NCI-H2107 (cell line): ENCODE measurements at places on chromosomes 7 and 10.

DNA sequence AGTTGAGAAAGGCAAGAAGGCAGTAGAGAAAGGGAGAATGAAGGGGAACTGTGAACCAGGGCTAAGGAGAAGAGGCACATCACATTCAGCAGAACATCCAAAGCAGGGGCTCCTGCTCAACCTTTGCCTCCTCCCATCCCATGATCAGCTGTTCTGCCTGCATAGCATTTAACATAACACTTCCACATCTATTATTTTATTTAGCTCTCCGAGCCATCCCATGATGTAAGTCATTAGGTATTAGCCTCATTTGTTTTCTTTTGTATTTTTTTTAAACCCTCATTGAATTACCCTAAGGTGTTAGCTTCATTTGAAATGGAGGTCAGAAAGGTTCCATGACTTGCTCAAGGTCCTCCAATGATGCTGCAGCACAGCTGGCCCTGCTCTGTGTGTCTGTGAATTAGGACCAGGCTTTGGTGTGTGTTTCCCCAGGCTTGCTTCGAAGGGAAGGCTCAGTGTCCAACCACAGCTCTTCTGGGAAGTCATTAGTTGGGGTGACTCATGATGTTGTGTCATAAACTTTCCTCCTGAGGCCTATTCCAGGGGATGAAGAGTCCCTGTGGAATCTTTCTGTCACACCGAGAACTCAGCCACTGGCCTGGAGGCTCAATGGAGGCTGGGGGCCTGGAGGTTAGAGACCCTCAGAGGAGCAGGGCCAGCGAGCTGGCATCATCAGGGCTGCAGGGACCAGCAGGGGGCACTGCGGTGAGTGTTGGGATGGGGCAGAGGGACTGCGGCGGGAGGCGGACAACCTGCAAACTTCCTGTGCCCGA, 16.5 kb downstream of the NPFFR1 start:
- no peak for DNase-seq

- DNase-seq, result no peak
Observed at GRCh38 chr7:44646176-44646920, 39.9 kb downstream of the OGDH start.

GRCh38 chr7:108598914-108599580, 29.4 kb downstream of the DNAJB9 start:
- DNase-seq, result no peak

- DNase-seq, result peak; percentile 9
Observed at GRCh38 chr10:23095404-23095965, at the start of gene MSRB2. Gene MSRB2, plus strand, starts transcription at chr10:23095579. Its CDS starts 30 bp downstream, at chr10:23095609.

DNA sequence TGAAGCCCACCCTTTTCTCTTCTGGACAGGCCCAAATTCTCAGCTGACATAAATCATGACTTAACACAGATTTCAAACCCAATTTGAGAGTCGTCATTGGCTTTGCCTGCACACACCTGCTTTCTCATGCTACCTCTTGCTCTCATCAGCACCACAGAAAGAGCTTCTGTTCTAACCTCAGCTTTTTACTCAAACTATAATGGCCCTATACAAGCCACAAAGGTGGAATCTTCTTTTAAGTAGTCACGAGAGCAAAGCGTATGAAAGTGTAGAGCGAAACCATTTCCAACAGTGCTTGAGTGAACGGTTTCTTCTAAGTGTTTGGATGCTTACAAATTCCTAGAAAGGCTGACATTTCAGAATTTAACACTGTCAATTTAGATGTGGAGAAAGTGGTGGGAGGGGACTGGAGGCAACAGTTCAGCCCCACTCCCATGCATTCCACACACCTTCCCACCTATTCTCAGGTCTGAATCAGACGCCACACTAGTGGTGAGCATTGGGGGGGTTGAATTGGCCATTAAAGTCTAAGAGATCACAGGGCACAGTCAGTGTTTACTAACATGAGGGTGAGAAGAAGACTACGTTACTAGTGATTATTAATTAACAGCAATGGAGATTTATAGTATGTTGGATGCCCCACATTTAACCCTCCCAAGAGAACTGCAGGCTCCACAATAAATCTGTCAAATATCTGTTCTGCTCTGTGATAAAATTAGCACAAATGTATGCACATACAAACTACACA, 114.0 kb downstream of the PRKCQ start:
- DNase-seq, result no peak

DNA sequence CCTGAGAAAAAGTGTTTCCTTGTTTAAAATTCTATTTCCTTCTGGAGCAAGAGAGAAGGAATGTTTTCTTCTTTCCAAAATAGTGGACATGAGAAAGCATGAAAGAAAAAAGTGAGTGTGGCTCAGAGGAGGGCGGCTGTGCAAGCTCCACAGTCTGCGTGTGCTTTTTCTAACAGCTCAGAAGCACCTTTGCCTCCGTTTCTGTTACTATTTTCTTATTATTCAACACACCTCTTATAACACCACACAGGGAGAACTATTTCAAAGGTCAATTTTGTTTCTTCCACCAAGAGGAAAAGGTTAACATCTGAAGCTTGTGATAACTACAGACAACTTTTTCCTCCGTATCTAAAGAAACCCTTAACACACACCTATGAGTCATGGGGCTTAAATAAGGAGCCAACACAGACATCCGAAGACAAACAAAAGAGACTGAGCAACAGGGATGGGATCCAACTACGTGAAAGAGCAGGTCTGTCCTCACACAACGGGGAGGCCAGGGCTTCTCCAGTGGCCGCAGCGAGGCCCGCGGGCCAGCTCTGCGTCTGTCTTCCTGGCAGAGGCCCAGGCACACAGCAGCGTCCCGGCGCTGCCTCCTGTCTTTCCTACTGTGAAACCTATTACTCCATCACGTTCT, 36.2 kb upstream of the NCAPG2 start:
- DNase-seq, result no peak

- DNase-seq, result no peak
Observed at GRCh38 chr10:36269222-36269621, 627.1 kb upstream of the FZD8 start.

GRCh38 chr10:122855745-122856144, 10.1 kb upstream of the CUZD1 start:
- DNase-seq, result no peak

GRCh38 chr7:152522571-152523067, 86.8 kb upstream of the KMT2C start:
- peak; percentile 55 for DNase-seq

DNA sequence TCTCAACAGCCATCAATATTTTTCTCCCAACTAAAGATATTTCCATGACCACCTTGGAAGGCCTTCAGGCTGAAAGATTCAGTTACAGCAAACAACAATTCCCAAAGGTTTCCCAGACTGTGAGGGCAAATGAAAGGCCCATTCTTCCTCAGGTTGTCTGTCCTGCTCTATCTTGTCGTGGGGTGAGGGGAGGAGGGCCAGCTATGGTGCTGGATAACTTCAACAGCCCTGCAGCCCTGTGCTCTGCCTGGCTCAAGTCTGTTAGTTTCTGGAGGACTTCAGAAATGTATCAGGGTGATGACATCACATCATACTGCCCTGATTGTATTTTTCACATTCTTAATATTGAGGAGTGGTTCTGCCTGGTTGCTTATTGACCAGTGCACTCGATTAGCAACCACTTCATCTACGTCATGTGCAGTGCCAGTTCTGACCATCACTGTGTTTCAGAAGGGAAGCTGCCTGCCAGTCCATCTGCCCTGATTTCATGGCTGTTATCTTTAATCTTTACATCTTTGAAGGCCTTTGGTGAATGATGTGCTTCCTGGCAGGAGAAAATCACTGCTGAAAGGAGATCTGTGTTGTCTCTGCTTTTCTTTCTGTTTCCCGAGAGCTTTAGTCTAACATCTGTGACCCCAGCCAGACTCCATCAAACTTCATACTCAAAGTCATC, 135.5 kb downstream of the NRF1 start:
- no peak for DNase-seq

DNA sequence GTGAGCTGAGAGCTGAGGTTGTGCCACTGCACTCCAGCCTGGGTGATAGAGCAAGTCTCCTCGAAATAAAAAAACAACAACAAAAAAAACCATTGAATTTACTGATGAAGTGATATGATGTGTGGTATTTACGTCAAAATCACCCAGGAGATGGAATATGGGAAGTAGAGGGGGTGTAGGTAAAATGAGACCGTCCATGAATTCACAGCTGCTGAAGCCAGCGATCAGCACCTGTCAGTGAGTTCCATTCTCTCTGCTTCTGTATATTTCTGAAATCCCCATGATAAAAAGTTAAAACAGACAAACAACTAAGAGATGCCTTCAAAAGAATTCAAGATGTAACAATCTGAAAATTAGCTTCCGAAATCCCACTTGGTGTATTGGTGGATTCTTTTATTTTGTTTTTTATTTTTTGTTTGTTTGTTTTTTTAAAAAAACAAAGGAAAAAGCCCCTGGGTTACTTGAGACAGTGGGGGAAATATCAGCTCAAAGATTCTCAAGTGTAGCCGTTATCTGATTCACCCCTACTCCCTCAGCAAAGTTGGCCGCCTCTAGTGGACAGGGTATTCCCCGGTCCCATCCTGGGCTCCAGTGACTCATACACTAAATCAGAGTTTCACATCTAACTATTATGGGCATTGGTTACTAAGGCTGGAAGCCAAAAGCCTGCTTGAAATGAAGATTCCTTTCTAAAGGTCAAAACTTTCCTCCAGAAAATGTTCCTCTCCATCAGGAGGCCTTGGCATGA, 76.4 kb downstream of the MAP3K8 start:
- no peak for DNase-seq

- no peak for DNase-seq
Observed at GRCh38 chr7:146119002-146119401, 2.4 kb downstream of the CNTNAP2 start.

GRCh38 chr7:1787241-1787640, 117.2 kb downstream of the ELFN1 start:
- DNase-seq, result no peak

GRCh38 chr10:101576211-101576863, 11.7 kb downstream of the POLL start:
- no peak for DNase-seq

GRCh38 chr7:82442492-82443035, 1.0 kb downstream of the CACNA2D1 start:
- DNase-seq, result no peak

DNA sequence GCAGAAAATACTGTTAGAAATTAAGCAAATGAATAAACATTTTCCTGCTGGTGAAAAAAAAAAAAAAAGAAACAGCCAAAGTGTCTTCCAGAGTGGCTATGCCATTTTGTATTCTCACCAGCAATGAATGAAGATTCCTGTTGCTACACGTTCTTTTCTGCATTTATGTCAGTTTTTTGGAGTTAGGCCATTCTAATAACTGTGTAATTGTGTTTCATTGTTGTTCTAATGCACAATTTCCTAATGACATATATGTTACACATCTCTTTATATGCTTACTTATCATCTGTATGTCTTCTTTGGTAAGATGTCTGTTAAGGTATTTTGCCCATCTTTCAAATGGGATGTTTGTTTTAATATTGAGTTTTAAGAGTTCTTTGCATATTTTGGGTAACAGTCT, 213.7 kb downstream of the ITGB1 start:
- DNase-seq, result no peak

DNA sequence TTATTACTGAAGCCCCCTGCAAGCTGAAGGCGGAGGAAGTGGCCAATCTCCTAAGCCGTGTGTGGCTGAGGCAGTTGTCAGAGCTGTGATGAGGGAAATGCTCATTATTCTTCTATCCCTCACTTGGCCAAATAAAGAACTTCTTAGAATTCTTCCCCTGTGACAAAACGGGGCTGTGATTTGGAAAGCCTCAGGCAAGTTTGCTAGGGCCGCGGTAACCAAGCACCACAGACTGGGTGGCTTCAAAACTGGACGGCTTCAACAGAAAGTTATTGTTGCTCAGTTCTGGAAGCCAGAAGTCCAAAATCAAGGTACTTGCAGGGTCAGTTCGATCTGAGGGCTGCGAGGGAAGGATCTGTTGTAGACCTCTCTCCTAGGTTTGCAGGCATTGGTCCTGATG, 72.3 kb upstream of the STEAP1B start:
- no peak for DNase-seq

GRCh38 chr7:102045681-102046372, 228.4 kb downstream of the CUX1 start:
- DNase-seq, result no peak

GRCh38 chr10:74381291-74381853, 230.4 kb downstream of the ADK start:
- DNase-seq, result no peak

- no peak for DNase-seq
Observed at GRCh38 chr10:93068411-93069244, 5.1 kb upstream of the CYP26A1 start.

GRCh38 chr7:55237156-55237893, 127.8 kb upstream of the LANCL2 start:
- no peak for DNase-seq

GRCh38 chr7:151118108-151119054, 32.1 kb downstream of the AGAP3 start:
- DNase-seq, result no peak

GRCh38 chr10:124092860-124093773, at the start of gene CHST15:
Gene CHST15, minus strand, starts transcription at chr10:124093598. Its CDS starts 47,386 bp downstream, at chr10:124046212.
- DNase-seq, result no peak

- DNase-seq, result no peak
Observed at GRCh38 chr7:98528079-98528478, 89.0 kb upstream of the NPTX2 start.

DNA sequence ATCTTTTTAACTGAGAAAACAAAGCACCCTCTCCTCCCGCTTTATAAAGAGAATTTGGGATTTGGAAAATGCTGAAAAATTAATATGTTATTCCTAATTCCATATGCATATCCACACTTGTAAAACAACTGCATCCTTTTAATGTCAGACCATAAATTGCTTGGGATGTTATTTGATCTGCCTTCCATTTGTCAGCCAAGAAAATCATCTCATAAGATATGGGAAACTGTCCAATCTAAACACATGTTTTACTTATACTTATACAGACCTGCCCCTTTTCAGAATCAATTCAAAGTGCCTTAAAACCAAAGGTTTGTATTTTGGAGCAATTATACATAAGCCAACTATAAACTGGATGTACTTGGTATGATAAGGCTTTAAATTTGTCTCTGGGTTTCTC, 595.5 kb upstream of the PFKP start:
- DNase-seq, result no peak
